ENCODE measurements at places on chromosomes 16 and 17.

GRCh38 chr17:28404007-28404406 is 2.0 kb downstream of the SLC46A1 start:
- no peak for DNase-seq

GRCh38 chr16:73886426-73886825 is 410.2 kb upstream of the PSMD7 start:
- DNase-seq = no peak

- DNase-seq = no peak
Measured at GRCh38 chr17:55659661-55660060, 63.0 kb downstream of the TMEM100 start.

DNA sequence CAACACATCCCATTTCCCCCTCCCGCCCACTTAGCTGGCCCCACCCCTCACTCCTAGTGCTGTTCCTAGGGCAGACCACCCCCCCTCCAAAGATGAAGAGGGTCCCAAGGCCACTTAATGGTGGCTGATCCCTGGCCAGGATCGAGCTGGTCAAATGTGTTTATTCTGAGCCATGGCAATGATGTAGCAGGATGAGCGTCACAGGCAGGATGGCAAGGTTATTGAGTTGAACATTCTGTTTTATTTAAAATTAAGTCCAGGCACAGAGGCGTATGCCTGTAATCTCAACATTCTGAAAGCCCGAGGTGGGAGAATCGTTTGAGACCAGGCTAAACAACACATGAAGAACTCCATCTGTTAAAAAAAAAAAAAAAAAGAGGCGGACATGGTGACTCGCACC is 12.2 kb downstream of the ZNF423 start:
- no peak for DNase-seq

- no peak for DNase-seq
Measured at GRCh38 chr16:30622455-30623032, 12.4 kb upstream of the ZNF689 start.

- DNase-seq = peak; percentile 82
Measured at GRCh38 chr16:3131755-3132377, 3.0 kb upstream of the ZNF213 start.

GRCh38 chr16:77763994-77764393 is 24.4 kb upstream of the VAT1L start:
- no peak for DNase-seq

DNA sequence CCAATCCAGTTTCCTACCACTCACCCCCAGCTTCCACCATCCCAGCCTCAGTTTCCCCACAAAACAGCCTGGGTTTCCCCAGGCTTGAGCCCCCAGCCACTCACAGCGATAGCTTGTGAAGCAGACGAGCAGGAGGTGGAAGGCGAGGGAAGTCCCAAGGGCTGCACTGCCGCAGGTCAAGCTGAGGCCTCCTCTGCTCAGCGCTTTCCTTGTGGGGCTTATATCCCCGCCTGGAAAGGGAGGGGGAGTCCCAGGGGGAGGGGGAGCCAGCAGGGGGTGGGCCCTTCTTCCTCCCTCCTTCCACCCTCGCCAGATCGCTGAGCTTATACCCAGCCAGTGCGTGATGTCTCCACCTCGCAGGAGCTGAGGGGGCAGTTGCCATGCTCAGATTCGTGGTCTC is at the start of gene PYY:
Gene PYY (minus strand): TSS at position 195 of the 400 bp plus-strand sequence. CDS start 457 bp downstream, outside the sequence.
- DNase-seq = no peak

- DNase-seq = no peak
Measured at GRCh38 chr16:22147853-22148252, 14.5 kb upstream of the SDR42E2 start.
